ENCODE measurements at places on chromosomes 12 and 14.
A peak's percentile ranks its signal among the peaks of the same experiment; 100 is the strongest.

DNA sequence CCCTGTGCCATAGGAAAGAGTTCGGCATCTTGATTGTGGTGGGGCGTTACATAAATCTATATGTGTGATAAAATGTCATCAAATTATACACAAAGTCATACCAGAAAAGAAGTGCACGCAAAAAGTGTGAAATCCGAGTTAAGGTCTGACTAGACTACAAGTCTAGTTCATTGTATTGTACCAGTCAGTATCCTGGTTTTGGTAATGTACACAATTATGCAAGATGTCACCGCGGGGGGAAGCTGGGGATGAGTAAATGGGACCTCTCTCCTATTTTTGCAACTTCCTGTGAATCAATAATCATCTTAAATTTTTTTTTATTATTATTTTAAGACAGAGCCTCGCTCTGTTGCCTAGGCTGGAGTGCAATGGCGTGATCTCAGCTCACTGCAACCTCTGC lies 43.2 kb upstream of the BCL11B start:
- peak; percentile 23 for DNase-seq

GRCh38 chr12:89574736-89575208 lies 48.9 kb upstream of the POC1B start:
- DNase-seq: no peak

GRCh38 chr14:56422703-56423213 lies 156.8 kb upstream of the TMEM260 start:
- no peak for DNase-seq

- no peak for DNase-seq
Observed at GRCh38 chr12:52945389-52946232, 3.3 kb upstream of the KRT18 start.

- no peak for DNase-seq
Observed at GRCh38 chr12:48021485-48022179, 17.4 kb upstream of the COL2A1 start.

All from CD8-positive, alpha-beta T cell (primary cell).